ENCODE measurements at places on chromosomes 6 and 20.

GRCh38 chr6:133683606-133684005 is 205.3 kb upstream of the TCF21 start:
- no peak for DNase-seq

DNA sequence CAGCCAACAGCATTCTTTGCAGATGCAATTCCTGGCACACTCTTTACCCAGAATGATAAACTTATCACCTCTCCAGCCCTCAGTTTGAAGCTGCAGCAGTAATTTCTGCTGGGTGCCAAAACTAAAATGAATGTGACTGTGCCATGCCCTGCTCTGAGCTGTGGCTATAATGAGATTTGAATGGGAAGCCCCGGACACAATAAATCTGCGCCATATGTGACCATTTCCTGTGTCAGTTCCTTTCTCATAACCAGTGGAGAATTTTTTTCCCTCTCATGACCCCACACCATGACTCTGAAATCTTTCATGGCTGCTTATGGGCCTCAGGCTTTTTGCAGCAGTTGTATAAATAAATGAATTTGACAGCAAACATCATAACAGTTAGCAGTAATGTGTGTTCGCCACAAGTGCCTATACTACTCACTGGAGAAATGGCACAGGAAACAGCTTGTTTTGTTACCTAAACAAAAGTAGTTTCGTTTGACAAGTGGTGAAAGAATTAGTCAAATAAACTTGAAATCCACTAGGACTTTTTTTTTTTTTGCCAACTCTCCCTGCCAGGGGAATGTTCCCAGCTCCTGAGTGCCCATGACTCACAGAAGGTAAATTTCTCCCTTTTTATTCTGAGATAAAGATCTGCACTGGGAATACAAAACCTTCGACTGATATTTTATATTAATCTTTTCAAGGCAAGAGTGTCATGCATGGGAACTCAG is 408.4 kb downstream of the PKHD1 start:
- no peak for DNase-seq

DNA sequence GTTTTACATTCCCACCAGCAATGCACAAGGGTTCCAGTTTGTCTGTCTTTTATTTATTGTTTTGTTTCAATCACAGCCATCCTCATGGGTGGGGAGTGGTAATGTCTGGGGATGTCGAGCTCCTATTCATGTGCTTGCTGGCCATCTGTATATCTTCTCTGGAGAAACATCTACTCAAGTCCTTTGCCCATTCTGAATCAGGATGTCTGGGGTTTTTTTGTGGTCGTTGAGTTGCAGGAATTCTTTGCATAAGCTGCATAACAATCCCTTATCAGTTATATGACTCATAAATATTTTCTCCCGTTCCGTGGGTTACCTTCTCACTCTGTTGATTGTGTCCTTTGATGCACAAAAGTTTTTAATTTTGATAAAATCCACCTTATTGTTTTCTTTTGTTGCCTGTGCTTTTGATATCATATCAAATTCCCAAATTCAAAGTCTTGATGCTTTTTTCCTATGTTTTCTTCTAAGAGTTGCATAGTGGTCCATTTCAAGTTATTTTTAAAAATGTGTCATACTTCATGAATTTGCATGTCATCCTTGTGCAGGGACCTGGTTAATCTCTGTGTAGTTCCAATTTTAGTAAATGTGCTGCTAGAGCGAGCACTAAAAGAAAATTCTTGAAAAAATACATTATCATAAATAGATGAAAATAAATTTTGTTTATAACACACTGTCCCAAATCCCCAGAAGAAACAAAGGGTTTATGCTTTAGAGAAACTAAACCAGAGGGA is 54.9 kb upstream of the PDE10A start:
- DNase-seq, result no peak

DNA sequence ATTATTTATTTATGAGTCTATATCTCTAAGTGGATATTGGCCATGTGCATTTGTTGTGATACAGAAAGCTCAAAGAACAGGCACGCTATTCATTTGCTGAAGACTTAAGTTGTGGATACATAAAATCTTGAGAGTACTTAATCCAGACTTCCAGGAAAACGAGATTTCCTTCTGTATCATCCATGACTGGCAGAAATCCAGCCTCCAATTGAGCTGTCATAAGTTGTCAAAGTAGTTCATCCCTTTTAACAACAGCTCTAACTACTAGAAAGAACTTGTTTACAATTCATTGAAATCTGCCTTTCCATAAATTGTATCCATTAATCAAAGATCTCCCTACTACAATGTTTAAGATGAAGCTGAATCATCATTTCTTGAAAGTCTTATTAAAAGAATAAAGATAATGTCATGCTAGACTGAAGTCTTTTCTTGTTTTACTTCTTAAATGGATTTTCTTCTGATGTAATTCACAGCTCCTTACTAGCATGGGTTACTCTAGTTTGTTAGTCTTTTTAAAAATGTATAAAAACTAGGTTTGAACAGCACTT is 447.3 kb upstream of the CITED2 start:
- no peak for DNase-seq

- no peak for DNase-seq
These were observed 162.0 kb upstream of the LAMA2 start for GRCh38 chr6:128720891-128721290.

DNA sequence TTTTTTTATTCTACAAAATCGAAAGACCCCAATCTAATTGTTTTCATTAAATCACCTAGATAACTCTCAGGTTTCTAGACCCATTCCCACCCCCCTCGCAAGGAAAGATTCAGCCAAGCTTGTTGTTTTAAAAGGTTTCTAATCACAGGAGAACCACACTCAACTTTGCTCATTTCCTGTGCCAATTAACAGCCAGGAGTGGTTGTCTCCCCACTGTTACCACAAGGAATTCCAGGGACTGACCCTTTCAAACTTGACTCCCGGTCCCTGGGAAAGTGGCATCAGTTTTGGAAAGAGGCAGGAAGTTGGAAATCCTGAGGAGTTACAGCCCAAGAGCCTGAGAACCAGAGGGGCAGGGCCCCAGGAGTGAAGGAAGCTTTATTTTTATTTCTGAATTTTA is 561.3 kb upstream of the JAG1 start:
- DNase-seq, result no peak
